SHP77 (cell line): ENCODE measurements at places on chromosomes 5 and 9.

GRCh38 chr9:90872835-90873294, 71.2 kb downstream of the SYK start:
- peak; percentile 86 for DNase-seq

DNA sequence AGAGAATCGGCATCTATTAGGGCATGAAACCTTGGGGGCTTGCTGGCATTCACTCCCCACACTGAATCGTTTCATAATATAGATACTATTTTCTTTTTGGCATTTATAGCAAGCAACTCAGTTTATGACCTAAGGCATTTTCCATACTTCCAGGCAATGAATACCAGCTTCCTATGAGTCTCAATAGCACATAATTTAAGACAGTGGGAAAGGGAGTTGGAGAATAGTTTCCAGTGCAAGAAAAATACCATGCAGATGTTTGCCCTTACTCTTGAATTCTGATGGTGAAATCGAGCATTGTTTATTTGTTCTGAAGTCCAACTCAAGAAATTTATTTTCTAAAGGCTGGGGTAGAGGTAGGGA, 175.8 kb upstream of the KLF9 start:
- DNase-seq: no peak

GRCh38 chr9:79507801-79508200, 64.0 kb upstream of the TLE4 start:
- no peak for DNase-seq

DNA sequence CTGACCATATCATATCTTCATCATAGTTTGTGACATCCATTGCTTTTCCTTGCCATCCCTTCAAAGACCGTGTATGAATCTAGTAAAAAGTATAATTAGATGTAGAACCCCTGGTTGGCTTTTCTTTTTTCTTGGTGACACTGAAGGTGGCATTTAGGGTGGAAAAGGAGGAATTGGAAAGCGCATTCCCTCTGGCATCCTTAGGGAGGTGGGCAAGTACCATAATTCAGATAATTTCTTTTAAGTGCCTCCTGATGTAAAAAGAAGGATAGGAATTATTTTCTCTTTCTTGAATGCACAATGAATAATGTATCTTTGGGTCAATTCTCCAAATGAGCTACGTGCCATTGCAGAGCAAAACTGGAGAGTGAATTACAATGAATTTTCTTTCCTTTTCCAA, 73.2 kb upstream of the SMARCA2 start:
- no peak for DNase-seq

DNA sequence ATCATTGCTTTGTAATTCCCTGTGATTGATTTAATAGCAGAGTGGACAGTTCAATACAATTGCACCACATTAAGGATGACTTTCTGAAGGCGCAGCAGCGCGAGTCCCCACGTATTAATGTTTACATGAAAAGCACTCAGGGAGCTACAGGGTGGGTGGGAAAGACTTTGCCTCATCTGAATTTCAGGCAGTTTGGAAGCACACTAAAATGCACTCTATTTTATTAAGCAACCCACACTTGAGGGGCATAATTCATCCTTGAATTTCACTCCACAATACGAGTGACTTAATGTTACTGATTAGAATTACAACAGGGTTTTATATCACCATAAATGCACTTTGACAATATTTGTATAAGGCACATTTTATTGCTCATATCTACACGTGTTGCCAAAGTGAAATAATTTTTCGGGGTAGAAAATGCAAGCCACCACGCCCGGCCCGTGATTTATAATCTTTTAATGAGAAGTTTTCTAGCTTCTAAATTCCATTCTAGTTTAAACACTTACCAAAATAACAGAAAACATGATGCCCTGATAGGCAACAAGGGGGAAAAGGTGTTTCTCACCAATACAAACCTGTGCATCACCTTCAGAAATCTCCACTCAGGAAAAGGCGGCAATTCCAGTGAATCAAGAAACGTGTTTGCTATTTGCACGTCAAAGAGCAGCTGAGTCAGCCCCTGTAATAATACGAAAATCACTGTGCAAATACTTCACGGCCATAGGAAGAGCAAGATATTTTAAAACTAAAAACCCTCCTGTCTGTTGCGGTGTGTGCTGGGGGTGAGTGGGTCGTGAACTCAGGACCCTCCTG, 40.5 kb downstream of the IRX4 start:
- DNase-seq: peak; percentile 35

GRCh38 chr5:122346897-122347581, 35.0 kb downstream of the SNCAIP start:
- DNase-seq: no peak

DNA sequence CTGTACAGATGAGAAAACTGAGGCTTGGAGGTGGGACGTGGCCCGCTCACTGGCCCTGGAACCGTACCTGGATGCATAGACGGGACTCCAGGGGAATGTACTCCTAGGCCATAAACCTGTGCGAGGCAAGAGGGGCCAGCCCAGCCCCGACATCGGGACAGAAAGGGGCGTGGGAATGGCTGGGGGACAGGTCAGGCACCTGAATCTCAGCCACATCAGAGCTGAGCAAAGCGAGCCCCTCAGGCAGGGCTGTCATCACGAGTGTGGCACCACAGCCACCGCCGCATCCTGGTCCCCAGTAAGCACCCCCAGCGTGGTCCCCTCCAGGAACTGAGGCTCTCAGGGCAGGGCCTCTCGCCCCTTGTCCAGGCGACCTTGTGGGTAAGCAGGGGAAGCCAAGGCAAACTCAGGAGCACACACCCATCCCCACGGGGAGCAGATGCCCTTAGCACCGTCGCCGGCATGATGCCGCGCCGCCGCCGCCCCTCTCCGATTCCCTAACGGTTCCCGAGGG, 16.5 kb downstream of the NACC2 start:
- no peak for DNase-seq

DNA sequence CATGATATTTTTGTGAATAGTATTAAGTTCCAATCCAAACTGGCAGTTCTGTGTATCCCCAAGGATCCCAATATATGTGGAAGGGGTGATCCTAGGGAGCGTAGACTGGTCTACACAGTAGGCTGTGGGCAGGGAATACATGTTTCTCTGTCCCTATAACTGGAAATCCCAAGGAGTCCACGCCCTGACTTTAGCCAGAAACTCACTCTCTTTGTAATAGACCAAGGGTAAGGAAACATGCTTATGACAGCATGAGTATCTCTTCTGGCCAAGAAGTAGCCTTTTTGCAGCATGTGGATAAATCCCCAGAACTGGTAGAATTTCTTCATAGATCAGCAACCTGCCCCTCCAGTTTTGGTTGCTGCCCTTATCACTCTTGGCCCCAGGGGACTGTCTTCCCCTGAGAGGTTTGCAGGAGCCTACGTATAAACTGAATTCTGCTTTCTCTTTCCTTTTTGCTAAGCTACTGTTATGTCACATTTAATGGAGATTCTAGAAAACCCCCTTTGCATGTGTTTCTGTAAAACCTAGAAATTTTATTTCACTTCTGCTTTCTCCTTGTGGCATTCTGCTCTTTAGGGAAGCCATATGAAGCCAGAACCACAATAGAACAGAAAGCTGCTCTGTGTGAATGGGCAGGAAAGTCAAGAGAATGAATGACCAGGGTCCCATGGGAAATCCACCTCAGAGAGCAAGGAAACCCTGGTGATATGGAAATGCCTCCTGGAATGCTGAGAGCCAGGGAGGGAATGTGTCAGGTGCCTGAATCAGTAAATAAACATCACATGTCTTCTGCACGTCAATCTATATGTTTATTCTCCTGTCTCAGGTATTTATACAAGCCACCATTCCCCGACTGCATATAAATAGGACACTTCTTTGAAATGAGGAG, 3.5 kb downstream of the IFNA2 start:
- DNase-seq: no peak

- DNase-seq: no peak
These were observed 97.2 kb upstream of the SARDH start for GRCh38 chr9:133835262-133835901.

GRCh38 chr9:21831841-21832509, 29.5 kb downstream of the MTAP start:
- no peak for DNase-seq

GRCh38 chr5:179439181-179439985, 94.1 kb upstream of the ADAMTS2 start:
- no peak for DNase-seq

DNA sequence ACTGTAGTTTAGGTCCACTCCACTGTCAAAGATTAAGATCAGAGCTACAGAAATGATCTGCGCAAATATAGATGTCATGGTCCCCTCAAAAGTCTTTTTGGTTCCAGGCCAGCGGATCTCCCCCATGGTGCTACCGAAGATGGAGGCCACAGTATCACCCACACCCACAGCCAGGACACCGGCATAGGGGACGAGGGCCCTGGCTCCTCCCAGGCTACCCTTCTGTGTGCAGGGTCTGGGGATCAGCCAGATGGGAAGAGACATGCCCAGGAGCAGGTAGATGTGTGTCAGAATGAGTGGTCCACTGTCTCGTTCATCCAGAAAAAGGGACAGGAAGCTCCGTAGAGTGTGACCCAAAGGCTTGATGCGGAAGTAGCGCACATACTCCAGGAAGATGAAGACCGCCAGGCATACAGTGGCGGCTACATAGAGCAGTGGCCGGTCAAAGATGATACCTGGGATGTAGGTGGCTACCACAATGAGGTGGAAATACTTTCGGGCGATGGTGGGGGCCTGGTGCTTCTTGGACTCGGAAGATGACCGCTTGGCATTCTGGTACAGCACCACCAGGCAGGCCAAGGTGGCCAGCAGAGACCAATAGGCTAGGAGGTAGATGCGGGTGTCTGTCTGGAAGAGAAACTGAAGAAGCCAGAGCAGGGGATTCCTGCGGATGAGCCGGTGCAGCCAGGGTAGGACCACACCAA, 1.5 kb downstream of the DOLK start:
- DNase-seq: no peak

DNA sequence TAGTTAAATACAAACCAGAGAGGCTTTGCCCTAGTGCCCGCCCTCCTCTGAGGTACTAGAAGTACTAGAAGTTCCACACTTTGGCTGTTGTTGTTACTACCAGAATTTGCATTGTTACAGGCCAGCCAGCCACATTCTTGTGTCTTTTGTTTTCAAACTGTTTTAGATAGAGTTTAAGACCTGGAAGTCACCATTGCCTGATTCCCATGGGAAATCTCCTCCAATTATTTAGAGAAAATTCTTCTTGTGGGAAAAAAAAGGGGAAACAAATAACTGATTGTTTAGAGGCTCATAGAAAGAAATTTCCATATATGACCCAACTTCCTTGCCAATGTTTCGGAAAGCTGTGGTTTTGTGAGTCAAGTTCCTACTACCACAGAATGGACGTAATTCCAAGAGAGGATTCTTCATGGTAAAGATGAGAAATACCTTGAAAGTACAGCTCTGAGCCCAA, 252.2 kb downstream of the GOLPH3 start:
- DNase-seq: no peak

DNA sequence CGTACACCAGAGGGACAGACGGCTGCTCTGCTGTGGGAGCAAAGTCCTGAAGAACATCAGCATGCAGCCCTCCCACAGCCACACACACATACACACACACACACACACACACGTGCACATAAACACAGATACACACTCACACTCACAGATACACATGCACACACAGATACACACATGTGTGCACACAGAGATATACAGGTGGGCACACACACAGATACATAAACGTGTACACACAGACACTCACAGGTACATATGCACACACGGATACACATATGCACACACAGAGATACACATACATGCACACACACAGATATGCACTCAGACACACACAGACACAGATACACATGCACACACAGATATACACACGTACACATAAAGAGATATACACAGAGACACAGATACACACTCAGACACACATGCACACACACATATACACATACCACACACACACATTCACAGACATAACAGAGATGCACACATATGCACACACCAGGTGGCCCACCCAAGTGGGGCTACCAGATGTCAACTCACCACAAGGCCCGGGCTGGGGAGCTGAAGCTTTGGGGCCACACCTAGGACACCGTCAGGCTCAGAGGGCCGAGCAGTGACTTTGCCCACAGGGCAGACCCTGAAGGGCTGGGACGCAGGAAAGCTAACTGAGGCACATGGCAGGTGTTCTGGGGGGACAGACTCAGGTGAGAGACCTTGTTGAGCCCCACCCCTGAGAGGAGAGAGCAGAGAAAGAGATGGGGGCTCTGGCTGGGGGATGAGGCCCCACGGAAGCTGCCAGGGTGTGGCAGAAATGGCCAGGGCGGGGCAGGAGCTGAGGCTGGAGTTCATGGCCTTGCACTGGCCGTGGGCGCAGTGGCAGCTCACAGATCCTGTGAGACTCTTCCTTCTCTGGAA, 148.6 kb upstream of the PPP1R26 start:
- no peak for DNase-seq

DNA sequence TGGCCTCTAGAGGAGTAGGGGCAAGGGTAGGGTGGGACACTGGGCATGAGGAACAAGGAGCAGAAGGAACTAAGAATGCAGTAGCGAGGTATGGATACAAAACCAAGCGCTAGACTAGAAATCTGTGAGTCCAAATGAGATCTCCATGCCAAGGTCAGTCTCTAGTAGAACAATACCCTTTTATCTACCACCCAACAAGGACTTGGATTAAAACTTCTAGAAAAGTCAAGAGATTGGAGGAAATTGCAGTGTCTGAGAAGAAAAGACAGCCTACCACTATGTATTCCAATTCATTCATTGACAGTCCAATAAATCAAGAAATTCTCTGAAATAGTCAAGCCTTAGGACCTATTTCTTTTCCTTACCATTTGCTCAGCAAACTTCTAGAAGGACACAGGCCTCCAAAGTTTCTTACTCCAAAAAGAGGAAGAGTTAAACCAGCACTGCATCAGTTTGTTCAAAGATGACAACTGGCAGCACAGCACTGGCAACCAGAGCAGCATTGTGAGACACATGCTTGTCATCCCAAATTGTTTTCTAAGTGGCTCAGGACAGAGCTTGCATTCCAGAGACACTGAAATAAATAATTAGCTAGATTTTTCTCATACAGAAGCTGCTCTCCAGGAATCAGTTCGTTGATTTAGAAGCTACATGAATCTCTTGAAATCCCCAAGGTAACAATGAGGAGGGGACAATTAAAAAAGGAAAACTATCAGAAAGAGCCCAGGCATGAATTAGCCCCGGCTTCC, 22.6 kb downstream of the ABCA1 start:
- DNase-seq: no peak

GRCh38 chr5:122107016-122107415, 22.3 kb upstream of the ZNF474 start:
- no peak for DNase-seq

DNA sequence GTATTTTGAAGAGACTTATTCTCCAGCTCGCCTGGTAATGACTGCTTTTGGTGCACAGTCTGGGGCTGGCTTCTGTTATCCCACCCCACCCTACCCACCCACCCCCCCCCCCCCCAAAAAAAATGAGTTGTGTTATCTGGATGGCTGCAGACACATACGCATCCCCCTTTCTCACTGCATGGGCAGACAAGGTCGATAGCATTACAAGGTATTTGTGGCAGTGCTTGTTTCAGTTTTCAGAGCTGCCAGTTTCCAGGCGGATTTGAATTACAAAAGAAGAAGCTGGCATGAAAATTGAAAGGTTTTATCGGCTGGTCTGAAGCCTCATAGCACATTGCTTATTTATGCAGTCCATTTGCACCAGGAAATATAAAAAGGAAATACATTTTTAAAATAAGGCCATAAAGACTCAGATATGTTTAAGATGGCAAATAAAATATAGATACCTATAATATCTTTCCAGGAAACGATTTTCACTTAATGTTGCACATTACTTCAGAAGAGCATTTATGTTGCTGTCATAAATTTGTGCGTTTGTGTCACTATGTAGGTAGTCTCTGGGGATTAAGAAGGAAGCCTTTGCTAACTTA, 85.1 kb upstream of the GRHPR start:
- DNase-seq: no peak

- DNase-seq: peak; percentile 24
These were observed 12.9 kb downstream of the ITGA1 start for GRCh38 chr5:52800394-52801213.

- no peak for DNase-seq
These were observed 1.3 kb downstream of the IL31RA start for GRCh38 chr5:55852503-55852902.
